ENCODE measurements at places on chromosomes 12 and 14. TPM values are rescaled to one million over a fixed set of nuclear protein-coding genes. Genes with fewer than 3 reads are reported as not detected.

DNA sequence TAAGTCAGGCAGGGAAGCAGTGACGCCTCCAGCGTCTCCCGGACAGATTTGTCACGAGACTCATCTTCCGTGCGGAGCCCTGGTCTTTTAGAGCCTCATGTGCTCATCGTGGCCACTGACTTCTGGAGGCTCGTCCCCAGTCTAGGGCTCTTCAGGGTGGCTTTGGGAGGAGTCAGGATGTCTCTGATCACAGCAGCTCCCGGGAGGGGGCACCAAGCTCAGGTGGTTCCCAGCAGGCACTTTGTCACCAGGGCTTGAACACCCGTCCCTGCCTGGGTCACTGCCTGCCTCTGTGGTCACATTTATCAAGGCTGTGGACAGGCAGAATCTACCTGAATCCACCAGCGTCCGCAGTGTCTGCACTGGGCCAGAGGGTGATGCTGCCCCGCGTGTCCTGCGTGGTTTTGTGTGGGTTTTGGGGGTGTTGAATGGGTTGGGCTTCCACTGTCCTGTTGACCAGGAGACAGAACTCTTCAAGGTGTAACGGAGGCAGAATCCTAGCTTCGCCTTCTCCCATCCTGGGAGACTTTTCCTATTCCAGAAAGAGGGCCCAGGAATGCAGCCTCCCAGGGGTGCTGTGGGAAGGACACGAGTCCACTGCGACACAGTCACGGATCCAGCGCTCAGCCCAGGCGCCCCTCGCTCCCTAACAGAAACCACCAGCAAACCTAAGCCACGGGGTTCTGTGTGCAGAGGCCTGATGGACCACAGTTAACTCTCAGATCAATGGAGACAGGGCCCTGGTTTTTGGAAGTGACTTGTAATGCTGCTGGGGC lies 132.3 kb downstream of the ADGRD1 start:
- H3K27ac ChIP-seq, result no peak overlapping the region
- H3K4me1 ChIP-seq, result no peaks in the 10 kb centered on the region
- H3K27me3 ChIP-seq, result no peaks in the 10 kb centered on the region

DNA sequence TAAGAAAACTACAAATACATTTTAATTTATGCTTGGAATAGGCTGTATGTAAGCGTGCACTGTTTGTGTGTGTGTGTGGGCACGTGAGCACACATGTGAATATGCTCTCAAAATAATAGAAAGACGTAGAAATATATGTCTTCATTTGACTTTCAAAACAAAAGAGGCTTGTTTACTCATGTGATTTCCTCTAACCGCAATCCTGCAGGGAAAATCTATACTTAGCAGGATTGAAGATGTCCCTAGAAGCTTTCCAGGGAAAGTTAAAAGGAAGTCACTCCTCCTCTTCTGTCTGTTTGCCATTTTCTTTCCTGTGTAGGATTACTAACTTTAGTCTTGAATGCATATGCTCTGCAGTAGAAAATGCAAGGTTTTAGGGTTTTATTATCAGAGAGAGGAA lies 404.7 kb downstream of the MDGA2 start:
- H3K4me3 ChIP-seq, result no peak overlapping the region
- no peaks in the 10 kb centered on the region for H3K27me3 ChIP-seq
- no peak for DNase-seq
- no peak overlapping the region for H3K27ac ChIP-seq
- no peaks in the 10 kb centered on the region for H3K4me1 ChIP-seq

The GARIN6 gene
- not detected for total RNA-seq

GRCh38 chr14:72118841-72119240 lies 186.6 kb downstream of the RGS6 start:
- DNase-seq, result no peak
- no peak overlapping the region for H3K27ac ChIP-seq
- H3K4me1 ChIP-seq, result no peaks in the 10 kb centered on the region

DNA sequence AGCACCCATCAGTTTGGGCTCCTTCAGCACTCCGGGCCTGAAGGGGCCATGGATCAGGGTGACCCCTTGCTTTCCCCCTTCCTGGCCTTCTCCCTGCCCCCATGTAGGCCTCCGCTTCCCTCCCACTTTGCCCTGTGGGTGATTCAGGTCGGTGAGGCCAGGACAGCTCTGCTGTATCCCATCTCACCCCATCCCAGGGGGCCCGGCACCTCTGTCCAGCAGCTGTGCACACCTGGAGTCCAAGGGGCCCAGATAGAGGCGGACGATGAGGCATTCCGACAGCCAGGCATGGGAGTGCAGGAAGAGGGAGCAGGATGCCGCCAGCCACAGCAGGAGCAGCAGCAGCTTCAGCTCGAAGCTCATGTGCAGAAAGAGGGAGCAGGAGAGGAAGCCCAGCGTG lies 11.4 kb downstream of the LTB4R start:
- H3K4me3 ChIP-seq, result no peak overlapping the region
- H3K36me3 ChIP-seq, result no peaks in the 10 kb centered on the region
- peaks cover 25% of the 10 kb centered on the region for H3K27me3 ChIP-seq
- DNase-seq, result no peak
- peaks cover 5% of the 10 kb centered on the region for H3K4me1 ChIP-seq
- no peak overlapping the region for H3K27ac ChIP-seq

GRCh38 chr12:49868952-49869815 lies 26.3 kb upstream of the BCDIN3D start:
- H3K27me3 ChIP-seq, result no peaks in the 10 kb centered on the region
- DNase-seq, result no peak
- no peaks in the 10 kb centered on the region for H3K36me3 ChIP-seq
- H3K27ac ChIP-seq, result no peak overlapping the region
- no peak overlapping the region for H3K4me3 ChIP-seq

The SYNE3 gene
- 81.5 TPM for total RNA-seq

- no peaks in the 10 kb centered on the region for H3K4me1 ChIP-seq
- H3K4me3 ChIP-seq, result no peak overlapping the region
- no peak for DNase-seq
Measured at GRCh38 chr14:96160076-96160912, 44.3 kb upstream of the BDKRB2 start.
